ENCODE measurements at places on chromosomes 2 and 18. TPM values are rescaled to one million over a fixed set of nuclear protein-coding genes. Genes with fewer than 3 reads are reported as not detected.

The CYP26B1 gene
- total RNA-seq = 9.8 TPM

The PLGLB1 gene
- total RNA-seq = 10.0 TPM

The L3MBTL4 gene
- 11.5 TPM for total RNA-seq

The PRKAG3 gene
- total RNA-seq = not detected

The TUBB6 gene
- total RNA-seq = 107 TPM

The IL1B gene
- total RNA-seq = 1.7 TPM

The DNAH7 gene
- 16.3 TPM for total RNA-seq

The TNS1 gene
- 54.3 TPM for total RNA-seq

The MC4R gene
- 6.6 TPM for total RNA-seq

The REG1A gene
- total RNA-seq = not detected

The RNF125 gene
- total RNA-seq = 6.7 TPM

The IGFBP5 gene
- 292 TPM for total RNA-seq

The IL36RN gene
- not detected for total RNA-seq

The NXPH2 gene
- 23.3 TPM for total RNA-seq

The KCNG2 gene
- total RNA-seq = 1.3 TPM

The ECEL1 gene
- total RNA-seq = 23.5 TPM

The SP140L gene
- total RNA-seq = 8.0 TPM

The CPLX4 gene
- 0.20 TPM for total RNA-seq

The ANKRD30BL gene
- total RNA-seq = 15.3 TPM

The SLC11A1 gene
- total RNA-seq = 5.0 TPM

Measured in spinal cord (tissue), 10 donors.